ENCODE measurements at places on chromosomes 11 and 22.

GRCh38 chr11:2741377-2742131, 41.8 kb upstream of the KCNQ1OT1 start:
- peak; percentile 61 for DNase-seq

- DNase-seq, result no peak
Measured at GRCh38 chr11:17766073-17766359, 31.4 kb downstream of the KCNC1 start.

DNA sequence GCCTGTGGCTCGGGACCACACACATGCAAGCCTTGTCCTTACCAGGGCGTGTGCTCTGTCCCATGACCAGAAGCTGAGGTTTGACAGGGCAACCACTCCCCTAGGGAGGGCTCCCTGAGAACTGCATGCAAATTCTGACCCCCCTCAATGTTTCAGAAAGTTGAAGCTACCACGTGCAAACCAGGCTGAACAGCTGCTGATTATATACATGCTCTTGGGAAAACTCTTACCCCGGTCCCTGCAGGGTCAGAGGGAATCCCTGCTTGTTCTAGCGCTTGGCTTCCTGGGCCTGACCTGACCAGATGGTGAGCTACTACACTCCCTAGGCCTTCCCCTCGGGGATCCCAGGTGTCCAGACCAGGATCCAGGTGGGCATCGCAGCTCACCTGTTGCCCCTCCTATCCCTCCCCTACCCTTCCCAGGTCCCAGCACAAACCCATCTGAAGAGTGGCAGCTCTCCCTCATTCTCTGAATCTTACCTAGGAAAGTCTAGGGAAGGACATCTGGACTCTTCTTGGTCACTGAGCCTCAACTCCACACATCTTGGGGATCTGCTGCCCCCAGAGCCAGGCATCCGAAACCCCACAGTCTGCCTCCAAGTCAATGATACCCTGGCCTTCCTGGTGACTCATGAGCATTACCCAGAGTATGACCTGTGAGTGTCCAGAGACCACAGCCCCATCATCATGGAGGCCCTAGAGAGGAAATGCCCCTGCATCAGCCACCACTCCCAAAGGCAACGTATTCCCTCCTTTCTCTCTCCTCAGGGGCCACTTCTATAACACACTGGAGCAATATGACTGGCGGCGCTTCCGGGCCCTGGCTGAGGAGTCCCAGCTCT, 61.5 kb downstream of the BTG4 start:
- DNase-seq, result no peak

- no peak for DNase-seq
Measured at GRCh38 chr11:69121021-69121420, 34.7 kb upstream of the SMIM38 start.

DNA sequence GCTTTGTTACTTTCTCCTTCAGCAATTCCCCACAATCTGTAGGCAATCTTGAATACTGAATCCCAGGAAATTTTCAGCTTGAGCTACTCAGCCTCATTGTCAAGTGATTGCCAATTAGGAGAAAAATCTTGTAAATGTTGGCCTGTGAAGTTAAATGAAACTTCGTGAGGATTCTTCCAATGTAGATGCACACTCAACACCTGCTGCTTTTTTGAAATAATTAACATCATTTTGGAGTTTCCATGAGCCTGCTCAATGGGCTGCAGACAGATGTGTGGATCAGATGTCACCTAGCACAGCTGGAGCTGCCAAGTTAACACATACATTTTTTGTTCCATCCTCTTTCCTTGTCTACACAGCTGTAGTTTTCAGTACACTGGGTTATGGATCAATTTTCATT, 645.6 kb upstream of the LUZP2 start:
- no peak for DNase-seq

- no peak for DNase-seq
Measured at GRCh38 chr11:76141901-76142588, 64.3 kb downstream of the WNT11 start.

- no peak for DNase-seq
Measured at GRCh38 chr11:10678101-10678500, 15.5 kb downstream of the IRAG1 start.

DNA sequence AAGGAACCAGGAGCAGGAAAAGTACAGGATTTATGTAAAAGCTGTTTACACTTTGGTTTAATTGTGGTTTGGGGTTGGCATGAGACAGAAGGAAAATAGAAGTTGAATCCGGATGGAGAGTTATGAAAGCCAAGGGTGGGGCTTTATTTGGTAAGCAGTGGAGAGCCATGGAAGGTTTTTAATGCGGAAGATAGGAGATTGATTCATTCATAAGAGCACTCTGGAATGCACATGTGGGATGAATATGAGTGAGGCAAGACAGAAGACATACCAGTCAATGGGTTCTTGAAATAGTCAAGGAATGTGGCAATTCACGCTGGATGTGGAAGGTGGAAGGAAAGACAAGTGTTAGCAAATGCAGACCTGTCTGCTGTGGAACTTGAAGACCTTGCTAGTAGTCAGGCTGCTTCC, 9.3 kb upstream of the GLB1L3 start:
- DNase-seq, result peak; percentile 97

DNA sequence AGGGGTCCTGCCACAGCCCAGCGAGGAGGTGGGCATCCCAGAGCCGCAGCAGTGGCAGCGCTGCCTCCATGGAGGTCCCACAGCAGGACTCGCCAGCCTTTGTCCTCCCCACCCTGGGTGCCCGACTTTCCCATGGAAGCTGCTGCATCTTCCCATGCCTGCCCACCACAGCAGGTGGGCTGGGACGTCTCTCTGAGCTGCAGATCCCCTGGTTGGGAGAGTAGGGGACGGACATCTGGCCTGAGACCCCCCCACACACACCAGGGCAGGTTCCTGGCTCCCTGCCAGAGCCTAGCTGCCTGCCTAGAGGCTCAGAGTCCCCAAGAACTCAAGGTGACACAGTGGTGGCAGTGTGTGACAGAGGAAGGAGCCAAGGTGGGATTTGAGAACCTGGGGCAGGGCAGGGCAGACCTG, 21.5 kb upstream of the PRR5 start:
- DNase-seq, result no peak

DNA sequence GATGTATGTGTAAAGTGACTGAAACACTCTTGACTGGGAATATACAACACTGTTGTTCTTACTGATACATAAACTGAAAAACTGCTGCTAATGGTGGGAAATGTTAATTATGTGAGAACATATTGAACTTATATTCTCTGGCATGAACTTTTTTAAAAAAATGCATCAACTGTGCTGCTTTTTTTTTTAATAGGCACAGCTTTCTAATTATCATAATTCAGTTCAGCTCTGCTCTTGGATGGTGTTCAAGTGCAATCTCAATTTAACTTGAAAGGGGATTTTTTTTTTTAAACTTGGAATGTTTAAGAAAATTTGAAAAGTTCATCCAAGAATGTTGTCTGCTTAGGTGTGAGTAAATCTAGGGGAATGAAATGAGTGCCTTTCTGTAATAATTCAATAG, 5.2 kb downstream of the TEAD1 start:
- peak; percentile 62 for DNase-seq

GRCh38 chr11:27388869-27389268, 25.9 kb upstream of the CCDC34 start:
- DNase-seq, result no peak

DNA sequence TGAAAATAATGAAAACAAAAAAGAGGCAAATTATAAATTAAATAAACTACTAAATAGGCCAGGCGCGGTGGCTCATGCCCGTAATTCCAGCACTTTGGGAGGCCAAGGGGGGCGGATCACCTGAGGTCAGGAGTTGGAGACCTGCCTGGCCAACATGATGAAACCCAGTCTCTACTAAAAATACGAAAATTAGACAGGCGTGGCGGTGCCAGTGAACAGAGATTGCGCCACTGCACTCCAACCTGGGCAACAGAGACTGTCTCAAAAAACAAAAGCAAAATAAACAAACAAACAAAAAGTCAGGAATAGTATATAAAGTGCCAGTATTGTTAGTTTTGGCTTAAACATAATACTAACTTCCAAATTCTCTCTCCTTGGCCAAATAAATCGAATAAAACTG, 37.6 kb upstream of the CECR2 start:
- DNase-seq, result no peak

DNA sequence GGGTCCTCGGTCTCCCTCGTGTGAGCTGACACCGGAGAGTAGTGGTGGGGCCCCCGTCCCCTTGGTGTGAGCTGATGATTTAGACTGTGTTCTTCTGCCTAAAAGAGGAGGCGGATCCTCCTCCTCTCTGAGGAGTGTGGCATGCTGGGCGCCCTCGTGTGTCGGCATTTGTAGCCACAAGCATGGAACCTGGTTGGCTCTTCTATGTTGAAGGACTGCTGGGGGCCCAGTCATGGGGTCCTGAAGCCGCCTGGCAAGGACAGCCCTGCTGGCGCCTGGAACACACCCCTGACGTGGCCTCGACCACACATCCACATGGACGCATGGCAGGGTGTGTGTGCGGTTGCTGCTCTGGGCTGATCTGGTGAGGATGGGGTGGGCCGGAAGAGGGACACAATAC, 50.2 kb downstream of the AP2A2 start:
- DNase-seq, result peak; percentile 40
